ENCODE measurements at places on chromosomes 13 and 19. TPM values are rescaled to one million over a fixed set of nuclear protein-coding genes. Genes with fewer than 3 reads are reported as not detected.

Gene PDCD5
- 141 TPM for total RNA-seq

Gene GAPDHS
- total RNA-seq = 0.17 TPM

Gene SMARCA4
- total RNA-seq = 73.6 TPM

Gene FBXO27
- 0.58 TPM for total RNA-seq

Gene NLRP4
- not detected for total RNA-seq

Gene NBEA
- 7.4 TPM for total RNA-seq

Gene CEACAM8
- total RNA-seq = not detected

Gene PSG11
- total RNA-seq = not detected

Gene PEAK3
- total RNA-seq = not detected

Gene ZNF723
- not detected for total RNA-seq

Gene FSTL3
- total RNA-seq = 15.9 TPM

Gene RRAS
- 46.0 TPM for total RNA-seq

Gene CEACAM3
- not detected for total RNA-seq

Gene ADAT3
- total RNA-seq = 4.3 TPM

Gene TEX26
- total RNA-seq = 0.44 TPM

Gene CERS4
- total RNA-seq = 16.7 TPM

Gene ZNF506
- 20.7 TPM for total RNA-seq

Gene SEMA6B
- 0.50 TPM for total RNA-seq

Gene C13orf42
- total RNA-seq = not detected

Gene SELENOV
- not detected for total RNA-seq

Gene CYP4F22
- not detected for total RNA-seq

Gene ETV2
- 0.44 TPM for total RNA-seq

Gene PLPP2
- 76.9 TPM for total RNA-seq

Gene MBD3L3
- not detected for total RNA-seq

Gene RUBCNL
- 17.0 TPM for total RNA-seq

Gene GPR180
- 10.6 TPM for total RNA-seq

Gene ZNF20
- 6.5 TPM for total RNA-seq

Gene NLRP11
- total RNA-seq = not detected

Gene SIAH3
- not detected for total RNA-seq

Gene MICOS13
- total RNA-seq = 28.1 TPM

Gene HCN2
- 1.7 TPM for total RNA-seq

Gene PROSER1
- total RNA-seq = 9.1 TPM

Gene TEX29
- not detected for total RNA-seq

Gene CD209
- total RNA-seq = not detected

Gene CDC34
- total RNA-seq = 67.0 TPM

Gene TUBGCP3
- total RNA-seq = 19.9 TPM

Gene TEX101
- total RNA-seq = not detected

Gene TNNI3
- total RNA-seq = not detected

Gene PNMA8A
- 2.5 TPM for total RNA-seq

Gene ZNF534
- 0.17 TPM for total RNA-seq

Gene WASF3
- 12.2 TPM for total RNA-seq

Gene PTPRH
- 4.5 TPM for total RNA-seq

Gene ZNF253
- 2.8 TPM for total RNA-seq

Gene ERICH4
- not detected for total RNA-seq

Gene ZNF497
- 0.87 TPM for total RNA-seq

Gene HNRNPUL1
- total RNA-seq = 118 TPM

Gene PCDH17
- 0.15 TPM for total RNA-seq

Gene IZUMO4
- total RNA-seq = 0.58 TPM

Gene KLHL1
- not detected for total RNA-seq

Gene GNG7
- total RNA-seq = 0.15 TPM

Gene WDR83
- 14.4 TPM for total RNA-seq

Gene ZSCAN22
- 3.3 TPM for total RNA-seq

Gene USHBP1
- total RNA-seq = 0.15 TPM

Gene FGF21
- total RNA-seq = not detected

Gene CD79A
- not detected for total RNA-seq
